ENCODE measurements at places on chromosomes 6 and 20.

- DNase-seq: no peak
Observed at GRCh38 chr6:155381673-155382337, 67.5 kb upstream of the TFB1M start.

- DNase-seq: no peak
Observed at GRCh38 chr20:39326050-39326449, 363.9 kb downstream of the DHX35 start.

DNA sequence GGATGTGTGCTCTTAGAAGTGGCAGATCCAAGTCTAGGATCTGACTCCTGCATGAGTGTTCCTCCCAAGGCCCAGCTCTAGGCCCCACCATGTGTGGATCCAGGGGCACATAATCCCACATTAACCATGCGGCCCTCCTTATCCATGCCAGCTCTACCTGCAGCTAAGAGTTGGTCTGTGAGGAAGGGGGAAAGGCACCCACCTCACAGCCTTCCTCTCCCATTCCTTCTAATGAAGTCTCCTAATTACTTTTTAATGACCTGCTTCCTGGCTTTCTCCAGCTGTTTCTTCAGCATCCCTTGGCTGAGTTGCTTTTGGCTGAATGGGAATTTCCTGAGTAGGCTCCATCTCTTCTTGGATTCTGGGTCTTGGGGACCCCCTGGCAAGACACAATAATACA is 52.2 kb downstream of the NPEPL1 start:
- no peak for DNase-seq

DNA sequence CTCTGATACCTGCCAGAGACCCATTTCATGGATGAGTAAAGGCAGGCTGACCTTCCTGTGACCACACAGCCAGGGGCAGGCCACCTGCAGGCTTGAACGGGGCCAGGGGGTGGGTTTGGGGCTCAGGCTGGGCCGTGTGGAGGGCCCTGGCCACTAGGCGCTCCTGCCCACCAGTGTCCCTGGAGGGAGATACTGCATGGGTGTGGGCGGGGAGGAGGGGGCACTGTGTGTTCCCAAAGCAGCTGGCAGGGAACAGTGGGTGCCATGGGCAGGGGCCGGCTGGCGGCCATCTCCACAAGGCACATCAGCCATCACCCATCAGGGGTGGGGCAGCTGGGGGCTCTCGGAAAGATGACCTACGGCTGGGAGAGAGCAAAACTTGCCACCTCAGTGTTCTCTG is 15.4 kb downstream of the SRC start:
- DNase-seq: no peak

- DNase-seq: no peak
Observed at GRCh38 chr6:103895136-103895535, 964.6 kb downstream of the HACE1 start.

DNA sequence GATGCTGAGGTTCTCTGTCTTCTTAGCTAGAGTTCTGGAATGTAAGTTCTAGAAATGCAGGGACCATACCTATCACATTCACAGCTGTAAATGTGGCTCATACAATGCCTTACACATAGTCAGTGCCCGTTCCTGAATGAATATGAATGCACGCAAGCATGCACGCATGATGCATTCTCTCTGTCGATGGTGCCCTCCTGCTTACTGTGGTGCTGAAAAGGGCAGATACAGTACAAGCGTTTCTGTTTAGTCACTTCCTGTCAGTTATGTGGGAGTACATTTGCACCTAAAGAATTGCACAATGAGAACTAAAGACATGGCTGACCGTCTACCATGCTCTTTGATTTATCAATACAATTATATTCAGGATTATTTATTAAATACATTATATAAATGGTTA is 152.2 kb upstream of the SOX4 start:
- peak; percentile 42 for DNase-seq
